AG09309 (cell line): ENCODE measurements at places on chromosomes 3 and 15.

GRCh38 chr3:63655519-63655918 lies 3.0 kb downstream of the SNTN start:
- peak; percentile 90 for DNase-seq

- no peak for DNase-seq
These were observed 22.4 kb downstream of the SENP5 start for GRCh38 chr3:196889844-196890708.

DNA sequence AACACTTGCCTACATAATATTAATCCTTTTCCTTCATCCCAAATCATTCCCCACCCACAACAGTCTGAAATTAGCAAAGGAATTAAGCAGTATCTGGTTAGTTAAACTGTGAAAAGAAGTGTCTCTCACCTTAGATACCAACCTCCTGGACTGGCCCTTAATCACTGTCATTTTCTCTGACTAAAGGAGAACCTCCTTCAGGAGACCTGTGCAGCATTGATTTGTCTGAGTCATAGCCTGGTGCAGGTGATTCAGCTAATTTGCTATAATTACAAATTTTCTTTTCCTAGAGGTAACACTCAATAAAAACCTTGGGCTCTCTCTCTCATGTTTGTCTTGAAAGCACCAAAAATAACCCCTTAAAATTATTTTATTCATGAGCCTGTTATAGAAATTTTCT lies 279.8 kb upstream of the SEMA6D start:
- DNase-seq, result no peak

DNA sequence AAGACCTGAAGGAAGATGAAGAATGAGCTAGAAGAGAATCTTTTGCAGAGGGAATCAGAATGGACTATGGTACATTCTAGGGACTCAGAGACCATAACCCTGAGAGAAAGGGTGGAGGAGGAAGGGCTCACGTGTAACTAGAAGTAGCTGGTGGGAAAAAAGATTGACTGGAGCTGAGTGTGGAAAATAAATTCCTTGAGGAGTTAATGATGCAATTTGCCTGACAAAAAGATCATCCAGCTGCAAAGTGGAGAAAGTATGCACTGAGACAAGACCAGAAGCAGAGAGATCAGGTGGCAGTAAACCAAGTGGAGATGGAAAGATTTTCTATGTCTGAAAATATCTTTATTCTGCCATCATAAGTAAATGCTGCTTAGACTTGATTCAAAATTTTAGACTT lies 52.9 kb upstream of the TBL1XR1 start:
- DNase-seq, result no peak

- peak; percentile 24 for DNase-seq
These were observed 101.0 kb downstream of the OSBPL10 start for GRCh38 chr3:31880020-31880419.

GRCh38 chr3:67302489-67302888 lies 304.4 kb downstream of the KBTBD8 start:
- no peak for DNase-seq

- no peak for DNase-seq
These were observed 203.1 kb downstream of the MINAR1 start for GRCh38 chr15:79635149-79635771.
